CD4-positive, alpha-beta T cell treated with Interleukin-12 subunit alpha and Interleukin-12 subunit beta, for 1 hour (primary cell): ENCODE measurements at places on chromosomes 7 and 10.

- DNase-seq, result no peak
These were observed 33.8 kb downstream of the HGF start for GRCh38 chr7:81736091-81736490.

DNA sequence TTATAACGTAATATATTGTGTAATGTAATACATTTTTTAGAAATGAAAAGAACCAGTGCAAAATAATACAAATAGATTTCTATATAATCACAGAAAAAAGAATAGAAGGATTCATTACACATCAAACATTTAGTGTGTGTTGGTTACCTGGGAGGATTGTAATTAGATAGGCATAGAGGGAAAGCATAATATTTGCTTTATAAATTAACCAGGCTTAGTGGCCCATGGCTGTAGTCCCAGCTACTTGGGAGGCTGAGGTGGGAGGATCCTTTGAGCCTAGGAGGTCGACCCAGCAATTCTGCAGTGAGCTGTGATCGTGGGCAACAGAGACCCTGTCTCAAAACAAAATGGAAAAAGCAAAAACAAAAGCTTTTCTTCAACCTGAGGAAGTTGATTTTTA, 5.0 kb upstream of the CNOT4 start:
- no peak for DNase-seq

GRCh38 chr7:38819463-38819862, 89.5 kb downstream of the VPS41 start:
- DNase-seq, result no peak

DNA sequence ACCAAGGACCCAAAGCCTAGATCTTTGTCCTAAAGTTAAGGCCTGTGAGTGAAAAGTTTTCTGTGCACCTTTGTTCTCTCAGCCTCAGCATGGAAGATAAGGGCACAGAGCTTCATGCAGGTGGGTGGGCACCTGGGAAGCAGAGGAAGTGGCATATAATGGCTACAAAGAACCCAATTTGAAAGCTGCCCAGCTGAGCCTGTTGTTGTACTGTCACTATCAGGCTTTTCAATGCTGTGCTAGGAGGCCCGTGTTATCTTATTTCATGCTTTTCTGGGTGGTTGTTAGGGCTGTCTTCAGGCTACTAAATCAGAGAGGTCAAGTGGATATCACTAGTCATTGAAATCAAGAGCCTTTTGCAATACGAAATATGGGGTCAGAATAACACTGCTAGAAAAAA, 443.8 kb downstream of the SORCS1 start:
- DNase-seq, result no peak

DNA sequence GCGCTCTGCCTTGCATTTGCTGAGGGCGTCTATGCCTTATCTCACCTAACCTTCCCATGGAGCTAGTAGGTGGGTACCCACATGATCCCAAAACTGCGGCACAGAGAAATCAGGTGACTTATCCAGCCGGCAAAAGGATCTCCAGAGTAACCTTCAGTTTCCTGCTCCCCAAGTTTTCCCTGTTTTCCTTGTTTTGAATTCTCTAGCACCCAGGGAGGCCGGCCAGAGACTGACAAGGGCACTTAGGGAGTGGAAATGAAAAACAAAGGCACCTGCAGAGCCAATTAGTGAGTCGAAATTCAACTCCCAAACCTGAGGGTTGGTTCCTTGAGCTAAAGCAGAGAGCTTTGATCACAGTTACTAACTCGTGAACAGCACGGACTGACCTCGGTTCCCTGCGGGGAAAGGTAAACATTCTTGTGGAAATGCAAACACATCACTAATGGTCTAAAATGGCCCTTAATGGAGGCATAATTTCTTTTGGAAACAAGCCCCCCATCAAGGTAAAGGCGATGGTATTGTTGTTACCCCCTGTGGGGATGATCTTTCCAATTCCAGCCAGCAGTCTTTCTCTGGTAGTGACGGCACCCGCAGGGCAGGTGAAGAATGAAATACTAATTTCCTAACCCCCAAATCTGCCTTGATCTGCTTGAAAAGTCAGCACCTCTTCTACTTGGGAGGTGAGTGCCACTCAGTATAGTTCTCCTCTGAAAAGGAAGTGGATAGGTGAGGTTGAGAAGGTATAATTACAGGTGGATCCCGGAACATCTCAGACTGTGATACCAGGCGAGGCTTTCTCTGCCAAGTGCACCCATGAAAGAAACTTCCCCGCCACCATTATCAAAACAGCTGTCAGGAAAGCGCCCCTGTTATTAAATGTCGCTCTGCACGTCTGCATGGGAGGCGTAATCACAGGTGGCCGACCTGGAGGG, 365.6 kb upstream of the AUTS2 start:
- DNase-seq, result no peak

DNA sequence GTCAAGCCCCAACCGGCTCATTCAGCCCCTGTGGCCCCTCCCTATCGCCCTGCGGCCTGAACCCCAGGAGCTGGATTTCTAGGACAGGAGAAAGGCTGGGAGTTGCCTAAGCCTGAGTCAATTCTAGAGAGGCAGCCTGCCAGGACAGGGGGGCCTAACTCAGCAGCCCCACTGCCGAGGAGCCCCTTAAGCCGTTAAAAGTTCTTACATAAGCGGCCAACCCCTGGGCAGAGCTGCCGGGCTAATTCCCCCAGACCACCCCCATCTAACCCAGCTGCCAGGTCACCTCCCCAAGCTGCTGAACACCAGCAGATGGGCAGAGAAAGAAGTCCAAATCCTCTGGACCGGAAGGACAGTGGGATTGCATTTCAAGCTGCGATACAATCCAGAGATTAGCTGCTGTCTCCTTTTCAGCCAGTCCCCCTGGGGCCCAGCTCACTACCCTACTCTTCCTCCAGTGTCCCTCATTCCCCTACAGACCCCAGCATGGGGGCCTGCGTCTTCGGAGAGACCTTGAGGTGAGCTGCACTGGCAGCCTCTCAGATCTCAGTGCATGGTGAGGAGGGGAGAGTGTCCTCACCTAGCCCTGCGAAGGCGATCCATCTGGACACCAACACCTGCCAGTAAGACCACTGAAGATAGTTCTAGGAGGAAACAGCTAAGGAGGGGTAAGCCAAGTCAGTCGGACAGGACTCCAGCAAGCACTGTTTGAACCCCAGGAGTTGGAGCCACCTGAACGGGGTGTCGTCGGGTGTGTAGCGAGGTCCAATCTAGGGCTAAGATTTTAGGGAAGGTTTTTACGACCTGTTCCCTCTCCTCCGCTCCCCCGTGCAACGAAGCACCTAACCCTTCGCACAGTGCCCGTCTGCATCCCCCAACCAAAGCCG, 830 bp downstream of the IMPDH1 start:
- no peak for DNase-seq

DNA sequence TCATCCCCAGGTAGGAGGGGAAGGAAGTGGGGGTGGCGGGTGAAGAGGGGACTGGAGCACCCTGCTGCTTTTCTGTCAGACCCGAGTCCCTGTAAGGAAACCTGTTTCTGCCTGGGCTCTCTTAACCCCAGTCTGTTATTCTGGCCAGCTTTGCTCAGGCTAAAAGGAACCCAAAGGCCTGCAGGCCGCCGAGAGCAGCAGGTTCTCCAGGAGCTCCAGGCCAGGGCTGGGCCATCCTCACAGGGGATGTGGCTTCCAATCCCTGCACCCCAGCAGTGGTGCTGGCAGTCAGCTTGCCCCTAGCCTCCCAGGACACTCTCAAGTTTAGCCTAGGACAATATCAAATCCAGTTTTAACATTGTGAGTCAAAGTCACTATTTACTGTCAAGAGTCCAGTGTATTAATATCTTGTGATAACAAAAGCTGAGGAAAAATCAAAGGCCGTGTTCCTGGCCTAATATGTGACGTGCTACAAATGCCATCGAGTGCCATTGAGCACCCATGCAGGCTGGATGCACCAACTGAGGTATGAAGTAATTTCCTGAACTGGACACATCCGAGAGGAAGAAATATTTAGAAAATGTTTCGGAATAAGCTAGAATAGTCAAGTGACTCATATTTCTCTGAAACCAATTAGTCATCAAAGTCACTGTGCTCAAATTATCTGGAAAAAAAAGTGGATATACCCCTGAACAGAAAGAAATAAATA, 7.0 kb downstream of the PKD1L1 start:
- DNase-seq, result no peak

GRCh38 chr10:133335246-133336117, 1.2 kb downstream of the CALY start:
- DNase-seq, result peak; percentile 87

GRCh38 chr7:158369866-158370265, 217.8 kb downstream of the PTPRN2 start:
- DNase-seq, result no peak

GRCh38 chr10:95573964-95574604, 12.9 kb upstream of the SORBS1 start:
- DNase-seq, result no peak

- DNase-seq, result no peak
These were observed 7.8 kb upstream of the DLX6 start for GRCh38 chr7:96997512-96998032.

GRCh38 chr7:148503900-148504487, 86.6 kb upstream of the C7orf33 start:
- DNase-seq, result peak; percentile 59

GRCh38 chr7:139109983-139110411, 477 bp upstream of the ZC3HAV1 start:
- DNase-seq, result no peak

DNA sequence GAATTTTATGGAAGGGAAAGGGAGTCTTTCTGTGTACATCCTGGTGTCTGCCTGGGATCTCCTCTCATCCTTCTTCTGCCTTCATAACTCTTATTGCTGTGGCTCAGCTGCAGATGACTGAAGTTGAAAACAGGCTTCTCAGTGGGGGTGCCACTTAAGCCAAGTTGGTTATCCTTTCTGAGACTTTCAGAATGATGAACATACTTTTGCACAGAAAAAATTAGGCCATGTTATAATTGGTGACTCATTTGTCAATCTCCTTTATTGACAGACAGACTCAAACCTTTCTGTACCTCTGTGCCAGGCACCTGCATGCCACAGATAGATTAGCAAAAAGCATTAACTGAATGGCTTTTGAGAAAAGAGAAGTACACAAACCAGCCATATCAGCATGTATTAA, 430.3 kb downstream of the SORCS1 start:
- DNase-seq, result no peak

GRCh38 chr7:16838386-16838785, 33.6 kb upstream of the AGR2 start:
- no peak for DNase-seq

DNA sequence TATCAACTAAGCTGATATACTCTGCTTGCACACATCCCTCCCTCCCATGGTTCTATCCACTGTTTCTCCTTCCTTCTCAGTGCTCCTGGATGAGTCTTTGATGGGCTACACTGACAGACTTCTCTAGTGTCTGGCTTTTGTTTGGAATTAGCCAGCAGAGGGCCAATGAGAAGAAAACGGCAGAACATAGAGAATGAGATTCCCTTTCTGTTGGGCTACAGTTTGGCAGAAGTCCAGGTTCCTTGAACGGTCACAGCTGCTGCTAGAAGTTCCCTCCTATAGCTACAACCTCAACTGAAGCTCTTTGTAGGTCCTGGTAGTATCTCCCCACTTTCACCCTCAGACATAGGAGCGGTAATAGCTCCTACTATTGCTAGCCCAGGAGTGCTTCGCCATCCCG, 251.1 kb upstream of the LRRN3 start:
- DNase-seq, result no peak

- peak; percentile 73 for DNase-seq
These were observed 1.8 kb downstream of the SMURF1 start for GRCh38 chr7:99141841-99142726.

GRCh38 chr10:101388676-101389276, 34.8 kb downstream of the BTRC start:
- no peak for DNase-seq

GRCh38 chr7:51053160-51053925, 263.3 kb downstream of the COBL start:
- DNase-seq, result no peak

DNA sequence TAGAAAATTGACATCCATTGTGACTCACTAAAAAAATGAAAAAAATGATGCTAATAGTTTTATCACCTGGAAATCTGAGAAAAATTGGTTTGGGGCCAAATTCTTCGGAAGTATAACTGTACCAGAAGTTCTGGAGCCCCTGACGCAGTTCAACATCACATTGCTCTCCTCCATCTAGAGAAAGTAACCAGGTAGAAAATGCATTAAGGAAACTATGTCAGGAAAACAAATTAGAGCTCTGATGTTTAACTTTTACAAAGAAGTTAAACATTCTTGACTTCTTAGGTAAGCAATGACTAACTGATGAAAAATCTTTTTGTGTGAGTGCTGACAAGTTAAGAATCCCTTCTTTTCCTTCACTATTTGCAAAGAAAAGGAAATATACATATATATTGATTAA, 61.1 kb upstream of the TMEM196 start:
- no peak for DNase-seq

DNA sequence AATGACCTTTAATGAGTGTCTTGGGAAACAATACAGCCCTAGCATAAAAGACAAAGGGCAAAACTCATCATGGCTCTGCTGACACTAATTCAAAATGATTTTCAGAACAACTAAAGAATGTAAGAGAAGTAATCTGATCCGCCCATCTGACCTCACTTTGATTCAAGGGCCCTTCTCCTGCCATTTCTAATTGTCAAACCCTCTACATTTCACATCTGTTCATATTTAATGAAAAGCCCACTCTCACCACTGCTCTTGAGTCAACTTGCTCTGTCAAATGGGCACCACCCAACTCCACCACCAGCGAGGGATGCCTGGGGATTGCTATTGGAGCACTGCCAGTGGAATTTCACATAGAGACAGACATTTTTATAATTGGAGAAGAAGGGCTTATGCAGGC, 639.2 kb downstream of the KCNMA1 start:
- no peak for DNase-seq

DNA sequence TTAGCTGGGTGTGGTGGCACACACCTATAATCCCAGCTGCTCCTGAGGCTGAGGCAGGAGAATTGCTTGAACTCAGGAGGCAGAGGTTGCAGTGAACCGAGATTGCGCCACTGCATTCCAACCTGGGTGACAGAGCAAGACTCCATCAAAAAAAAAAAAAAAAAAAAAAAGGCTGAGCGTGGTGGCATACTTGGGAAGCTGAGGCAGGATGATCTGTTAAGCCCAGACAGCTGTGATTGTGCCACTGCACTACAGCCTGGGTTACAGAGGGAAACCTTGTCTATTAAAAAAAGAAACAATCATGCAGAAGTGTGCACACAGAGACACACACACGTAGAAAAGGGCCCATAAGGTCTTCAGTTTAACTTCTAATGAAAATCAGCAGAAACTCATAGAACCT, 150.6 kb downstream of the TPST1 start:
- no peak for DNase-seq

- no peak for DNase-seq
These were observed 7.6 kb downstream of the FAM53B start for GRCh38 chr10:124736491-124737136.

GRCh38 chr10:120181154-120181553, 275.9 kb upstream of the PLPP4 start:
- DNase-seq, result no peak

- DNase-seq, result no peak
These were observed 435.4 kb downstream of the KIF20B start for GRCh38 chr10:90136731-90137316.

DNA sequence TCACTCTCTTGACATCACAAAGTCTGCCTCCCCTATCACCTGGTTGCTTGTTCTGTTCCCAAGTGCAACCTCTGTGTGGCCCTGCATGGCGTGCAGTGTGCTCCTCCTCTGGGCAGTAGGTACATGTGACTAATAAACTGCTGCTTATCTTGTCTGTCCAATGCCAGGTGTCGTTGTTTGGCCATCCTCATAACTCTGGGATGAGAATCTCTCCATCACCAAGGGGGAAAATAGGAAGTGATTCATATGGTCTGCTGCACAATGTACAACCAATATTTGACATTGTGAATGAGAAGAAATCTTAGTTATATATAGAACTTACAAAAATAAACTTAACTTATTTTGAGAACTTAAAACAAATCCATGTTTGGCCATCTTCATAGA, 135.2 kb downstream of the INHBA start:
- no peak for DNase-seq
